ENCODE measurements at places on chromosomes 2 and 18.
A peak's percentile ranks its signal among the peaks of the same experiment; 100 is the strongest.

GRCh38 chr2:129705085-129705484 lies 274.4 kb upstream of the RAB6C start:
- DNase-seq, result no peak

DNA sequence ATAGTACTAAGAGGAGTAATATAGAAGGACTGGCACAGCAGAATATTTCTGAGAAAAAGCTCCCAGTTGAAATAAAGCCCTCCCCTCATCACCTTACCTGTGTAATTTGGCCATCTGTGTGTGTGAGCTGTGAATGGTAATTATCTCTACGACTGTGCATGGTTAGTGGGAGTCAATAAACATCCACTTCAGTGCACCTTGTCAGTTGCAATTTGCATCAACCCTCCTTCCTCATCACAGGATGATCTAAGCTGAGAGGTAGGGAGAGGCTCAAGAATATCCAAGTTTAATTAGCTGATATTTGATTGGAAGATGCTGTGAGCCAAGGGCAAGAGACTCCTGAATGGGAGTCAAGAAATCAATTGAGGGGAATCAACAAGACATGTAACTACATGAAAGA lies 694.9 kb upstream of the KLHL29 start:
- DNase-seq, result no peak

- no peak for DNase-seq
These were observed at the start of gene GNAL for GRCh38 chr18:11688972-11689668. TSS of gene GNAL (plus strand) at chr18:11689264. CDS start at chr18:11689564, 300 bp downstream.

GRCh38 chr2:29361231-29361630 lies 246.0 kb downstream of the CLIP4 start:
- no peak for DNase-seq

DNA sequence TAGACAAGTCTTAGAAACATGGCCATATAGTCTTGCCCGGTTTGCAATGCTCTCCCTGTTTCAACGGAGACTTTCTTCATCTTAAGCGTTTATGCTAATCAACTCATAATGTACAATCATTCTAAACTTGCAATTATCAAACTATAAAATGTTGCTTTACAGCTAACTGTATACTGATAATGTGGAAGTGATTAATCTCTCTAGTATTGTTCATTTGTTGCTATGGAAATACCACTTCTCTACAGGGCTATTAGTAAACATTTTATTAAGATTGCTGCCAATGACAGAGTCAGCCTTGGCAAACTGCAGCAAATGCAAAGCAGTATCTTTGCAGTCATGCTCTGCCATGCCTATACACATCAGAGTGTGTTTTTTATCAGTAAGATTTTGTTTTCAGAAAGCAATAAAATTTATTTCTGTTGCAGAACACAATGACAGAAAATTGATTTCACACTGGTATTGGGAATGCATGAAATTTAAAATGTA lies 1201.8 kb upstream of the CDH2 start:
- DNase-seq, result no peak

DNA sequence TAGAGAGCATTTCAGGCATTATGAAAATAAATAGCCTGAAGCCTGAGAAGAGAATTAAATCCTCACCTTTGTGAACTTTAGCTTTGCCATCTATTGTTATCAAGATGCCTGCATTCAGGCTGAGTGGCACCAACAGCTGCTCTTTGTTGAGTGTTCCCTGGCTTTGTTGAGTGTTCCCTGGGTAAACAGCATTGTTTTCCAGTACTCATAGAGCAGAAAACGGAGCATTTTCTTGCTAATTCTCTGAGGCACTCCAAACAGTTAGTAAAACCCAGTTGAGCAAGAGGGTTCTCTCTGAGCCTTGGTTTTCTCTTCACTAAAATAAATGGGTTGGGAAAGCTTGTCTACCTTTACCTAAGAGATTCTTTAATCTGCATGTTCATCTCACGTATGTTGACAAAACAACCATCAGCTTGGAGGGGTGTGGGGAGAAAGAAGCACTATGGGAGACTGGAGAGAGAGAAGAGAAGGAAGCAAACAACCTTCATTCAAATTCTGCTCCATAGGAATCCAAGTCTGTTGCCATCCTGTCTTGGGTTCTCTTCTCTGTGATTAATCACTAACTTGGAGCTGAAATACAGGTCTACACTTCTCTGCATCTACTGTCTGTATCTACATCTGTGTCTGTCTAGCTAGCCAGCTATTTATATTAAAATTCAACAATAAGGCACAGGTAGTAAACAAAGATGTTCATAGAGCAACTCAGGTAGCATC lies 567.0 kb upstream of the SOX11 start:
- no peak for DNase-seq

- no peak for DNase-seq
These were observed 33.2 kb downstream of the PTPN4 start for GRCh38 chr2:119792907-119793312.

GRCh38 chr18:46449499-46449898 lies 207.5 kb downstream of the LOXHD1 start:
- no peak for DNase-seq

GRCh38 chr2:67400560-67401485 lies 3.7 kb downstream of the ETAA1 start:
- no peak for DNase-seq

- no peak for DNase-seq
These were observed 56.1 kb upstream of the TTN start for GRCh38 chr2:178863130-178863855.

GRCh38 chr18:6589923-6590322 lies 139.6 kb upstream of the ARHGAP28 start:
- DNase-seq, result no peak

- DNase-seq, result no peak
These were observed 84.4 kb downstream of the TPGS2 start for GRCh38 chr18:36744261-36744876.

DNA sequence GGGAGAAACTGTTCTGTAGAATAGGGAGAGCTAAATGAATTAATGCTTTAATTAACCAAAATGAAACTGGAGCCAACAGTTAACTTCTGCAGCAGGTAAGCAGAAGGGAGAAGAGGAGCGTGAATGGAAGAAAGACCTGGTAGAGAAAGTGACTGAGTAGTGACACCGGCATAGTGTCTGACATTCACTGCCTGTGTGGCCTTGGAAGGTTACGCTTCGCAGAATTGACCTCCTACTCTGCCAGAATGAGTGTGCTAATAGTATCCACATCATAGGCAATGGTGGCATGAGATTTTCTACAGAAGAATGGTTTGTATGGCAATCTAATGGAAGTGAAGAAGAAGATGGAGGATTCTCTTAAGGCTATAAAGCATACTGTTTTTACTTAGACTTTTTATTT lies 614.4 kb downstream of the CPS1 start:
- DNase-seq, result no peak

DNA sequence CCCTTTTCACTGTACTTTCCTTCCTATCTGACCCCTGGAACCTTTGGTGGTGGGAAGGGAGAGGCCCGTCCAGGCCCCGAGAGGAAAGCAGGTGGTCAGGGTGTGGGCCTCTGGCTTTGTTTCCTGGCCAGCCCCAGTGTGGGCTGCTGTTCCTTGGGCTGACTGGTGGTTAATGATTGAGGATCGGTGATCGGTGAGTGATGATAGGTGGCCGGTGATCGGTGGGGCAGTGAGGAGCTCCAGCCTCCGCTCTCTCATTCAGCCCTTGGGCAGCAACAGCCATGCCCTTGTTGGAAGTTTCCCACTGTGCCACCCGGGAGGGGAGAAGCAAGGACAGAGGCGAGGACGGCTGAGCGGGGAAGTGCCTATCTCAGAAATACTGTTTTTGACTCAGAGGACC lies 7.3 kb downstream of the ACKR3 start:
- no peak for DNase-seq

GRCh38 chr2:239118675-239119211 lies 270.9 kb downstream of the TWIST2 start:
- DNase-seq, result no peak

DNA sequence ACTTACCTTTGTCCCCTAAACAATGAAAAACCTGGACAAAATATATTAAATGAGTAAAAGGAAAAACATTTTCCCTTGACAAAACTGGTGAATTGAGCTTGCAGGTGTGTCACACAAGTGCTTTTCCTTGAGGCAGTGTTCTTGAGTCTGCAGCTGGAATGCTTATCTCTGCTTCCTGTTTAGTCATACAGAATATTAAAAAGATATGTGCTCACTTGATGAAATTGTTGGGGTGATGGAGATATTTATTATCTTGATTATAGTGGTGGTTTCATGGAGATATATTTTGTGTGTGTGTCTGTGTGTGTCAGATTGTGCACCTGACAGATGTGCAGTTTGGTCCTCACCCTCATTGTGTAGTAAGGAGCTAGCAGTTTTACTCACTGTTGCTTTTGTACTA lies 3.3 kb downstream of the TAF1B start:
- DNase-seq, result no peak

GRCh38 chr2:136381722-136382633 lies 264.0 kb upstream of the CXCR4 start:
- DNase-seq, result peak; percentile 51

DNA sequence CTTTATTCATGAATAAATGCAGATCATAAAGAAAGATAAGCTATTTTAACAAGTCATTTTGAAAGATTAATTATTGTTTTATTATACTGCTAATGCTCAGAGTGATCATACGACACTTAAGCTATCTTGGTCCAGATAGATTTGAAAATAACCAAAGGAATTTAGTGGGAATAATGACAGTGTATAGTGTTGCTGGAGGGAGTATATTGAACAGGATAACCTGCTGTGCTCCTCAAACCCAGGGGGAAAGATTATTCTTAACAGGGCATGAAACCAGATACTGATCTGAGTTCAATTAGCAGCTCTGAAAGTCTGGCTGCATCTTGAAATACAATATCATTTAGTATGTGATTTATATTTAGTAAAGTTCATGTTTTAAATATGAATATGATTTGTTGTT lies 216.3 kb upstream of the ITGA4 start:
- no peak for DNase-seq

DNA sequence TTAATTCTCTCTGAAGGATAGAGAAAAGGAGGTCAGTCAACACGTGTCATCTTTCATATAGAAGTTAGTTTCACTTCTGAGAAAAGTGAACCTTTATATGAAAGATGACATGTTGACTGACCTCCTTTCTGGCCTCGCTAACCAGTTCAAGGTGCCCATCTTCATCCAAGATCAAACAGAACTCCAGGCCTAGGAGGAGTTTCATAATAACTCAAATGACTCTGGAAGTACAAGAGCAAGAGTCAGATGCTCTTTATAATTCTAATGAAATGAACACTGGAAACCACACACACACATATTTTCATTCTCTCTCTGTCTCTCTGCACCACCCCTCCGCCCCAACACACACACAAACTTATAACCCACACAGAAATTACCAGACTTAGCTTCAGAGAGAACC lies 16.3 kb downstream of the ANKRD44 start:
- DNase-seq, result no peak

DNA sequence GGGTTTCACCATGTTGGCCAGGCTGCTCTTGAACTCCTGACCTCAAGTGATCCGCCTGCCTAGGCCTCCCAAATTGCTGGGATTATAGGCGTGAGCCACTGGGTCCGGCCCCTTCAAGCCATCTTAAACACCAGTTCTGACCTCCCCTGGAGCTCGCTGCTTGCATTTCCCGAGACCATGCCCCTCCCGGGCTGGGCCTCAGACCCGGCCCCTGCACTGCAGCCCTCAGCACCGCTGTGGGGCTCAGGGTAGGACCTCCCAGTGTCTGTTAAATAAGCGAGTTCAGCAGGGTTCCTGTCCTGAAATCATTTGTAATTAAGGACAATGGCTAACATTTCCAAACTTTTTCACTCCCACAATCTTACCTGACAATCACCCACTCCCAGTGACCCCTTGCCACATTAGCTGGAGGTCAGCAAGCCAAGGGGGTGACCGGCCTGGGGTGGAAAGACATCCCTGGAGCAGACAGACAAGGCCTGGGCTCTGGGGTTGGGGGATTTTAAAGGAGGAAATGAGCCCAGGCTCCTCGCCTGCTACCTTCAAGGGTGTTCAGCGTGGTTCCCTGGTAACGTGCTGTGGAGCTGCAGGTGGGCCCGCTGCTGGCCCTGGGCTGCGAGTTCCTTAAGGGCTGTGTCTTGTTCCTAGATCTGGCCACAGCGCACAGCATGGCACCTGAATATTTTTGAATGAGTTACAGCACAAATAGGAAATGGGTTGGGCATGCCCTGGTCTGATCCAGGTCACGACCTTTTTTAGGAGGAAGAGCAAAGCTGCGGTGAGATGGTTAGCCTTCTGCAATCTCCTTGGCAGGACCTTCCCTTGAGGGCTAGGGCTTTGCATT lies 15.1 kb downstream of the CYS1 start:
- DNase-seq, result no peak

- no peak for DNase-seq
These were observed 418.3 kb upstream of the SPRED2 start for GRCh38 chr2:65850695-65851094.

DNA sequence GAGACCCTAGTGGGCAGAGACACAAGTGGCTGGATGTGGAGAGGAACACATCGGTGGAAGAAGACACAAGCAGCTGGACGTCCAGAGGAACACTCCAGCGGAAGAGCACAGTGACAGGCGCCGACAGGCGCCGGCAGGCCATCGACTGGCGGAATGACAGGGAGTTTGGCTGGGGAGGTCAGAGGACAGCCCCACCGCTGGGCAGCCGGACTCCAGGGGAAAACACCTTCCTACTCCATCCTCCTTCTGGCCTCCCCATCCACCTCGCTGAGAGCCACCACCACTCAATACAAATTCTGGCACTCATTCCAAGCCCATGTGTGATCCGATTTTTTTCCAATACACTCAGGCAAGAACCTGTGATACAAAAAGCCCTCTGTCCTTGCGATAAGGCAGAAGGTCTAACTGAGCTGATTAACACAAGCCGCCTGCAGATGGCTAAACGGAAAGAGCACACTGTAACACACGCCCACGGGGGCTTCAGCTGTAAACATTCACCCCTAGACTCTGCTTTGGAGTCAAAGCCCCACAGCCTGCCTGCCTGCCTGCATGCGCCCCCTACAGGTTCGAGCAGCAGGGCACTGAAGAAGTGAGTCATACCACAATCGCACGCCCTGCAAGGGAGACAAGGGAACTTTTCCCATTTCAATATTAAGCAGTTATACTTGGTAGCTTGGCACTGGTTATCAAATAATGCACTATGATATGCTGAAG lies 50.2 kb upstream of the LRP1B start:
- no peak for DNase-seq

GRCh38 chr2:189641590-189641989 lies 19.7 kb upstream of the ASNSD1 start:
- no peak for DNase-seq

- no peak for DNase-seq
These were observed 31.8 kb upstream of the VIT start for GRCh38 chr2:36664696-36665076.

GRCh38 chr2:241063093-241063551 lies 39.0 kb downstream of the MTERF4 start:
- no peak for DNase-seq

GRCh38 chr2:204533629-204534370 lies 11.5 kb upstream of the PARD3B start:
- DNase-seq, result no peak

- no peak for DNase-seq
These were observed 94.2 kb downstream of the POLR1A start for GRCh38 chr2:86011449-86011941.

- DNase-seq, result no peak
These were observed 137.1 kb downstream of the ZEB2 start for GRCh38 chr2:144382849-144383248.

DNA sequence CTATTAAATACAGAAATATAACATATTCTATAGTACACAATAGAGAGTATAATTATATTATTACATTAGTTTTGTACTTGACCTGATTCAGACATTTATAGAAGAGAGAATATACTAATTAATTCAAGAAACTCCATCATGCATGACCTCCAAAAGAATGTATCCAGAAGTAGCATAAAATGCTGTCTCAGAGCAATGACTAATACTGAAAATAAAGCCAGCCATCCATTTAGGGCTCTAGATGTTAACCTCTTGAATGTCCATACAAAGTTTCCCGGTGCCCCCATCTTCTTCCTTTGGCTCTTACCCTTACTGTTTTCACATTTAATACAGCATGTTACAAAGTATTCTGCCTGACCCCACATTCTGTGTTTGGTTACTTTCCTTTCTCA lies 102.0 kb downstream of the ARHGAP15 start:
- no peak for DNase-seq

All from effector CD4-positive, alpha-beta T cell (primary cell).